ENCODE measurements at places on chromosomes 7 and 10. TPM values are rescaled to one million over a fixed set of nuclear protein-coding genes. Genes with fewer than 3 reads are reported as not detected.
A peak's percentile ranks its signal among the peaks of the same experiment; 100 is the strongest.

Gene CDC14C
- not detected for total RNA-seq

Gene CFAP46
- not detected for total RNA-seq

Gene DENND2A
- 0.32 TPM for total RNA-seq

Gene UPK3BL1
- total RNA-seq = 30.7 TPM

Gene FIS1
- total RNA-seq = 86.7 TPM

Gene IFIT1B
- 0.29 TPM for total RNA-seq

Gene PPP1R3C
- not detected for total RNA-seq

Gene PLAC9
- total RNA-seq = not detected

GRCh38 chr10:3784510-3785250 lies at the start of gene KLF6:
KLF6 (minus strand) TSS chr10:3785209; CDS start chr10:3785014, 195 bp downstream.
- H3K4me1 ChIP-seq = peaks cover 30% of the 10 kb centered on the region
- peaks cover 55% of the 10 kb centered on the region for H3K36me3 ChIP-seq
- no peak for DNase-seq
- H3K4me3 ChIP-seq = peak within 1 kb of the TSS; percentile 93

- H3K36me3 ChIP-seq = peaks cover 9% of the 10 kb centered on the region
- peaks cover 23% of the 10 kb centered on the region for H3K27me3 ChIP-seq
- H3K4me1 ChIP-seq = peaks cover 6% of the 10 kb centered on the region
- no peak for DNase-seq
- no peak overlapping the region for H3K27ac ChIP-seq
Observed at GRCh38 chr10:114593240-114593792, 64.8 kb downstream of the ABLIM1 start.

DNA sequence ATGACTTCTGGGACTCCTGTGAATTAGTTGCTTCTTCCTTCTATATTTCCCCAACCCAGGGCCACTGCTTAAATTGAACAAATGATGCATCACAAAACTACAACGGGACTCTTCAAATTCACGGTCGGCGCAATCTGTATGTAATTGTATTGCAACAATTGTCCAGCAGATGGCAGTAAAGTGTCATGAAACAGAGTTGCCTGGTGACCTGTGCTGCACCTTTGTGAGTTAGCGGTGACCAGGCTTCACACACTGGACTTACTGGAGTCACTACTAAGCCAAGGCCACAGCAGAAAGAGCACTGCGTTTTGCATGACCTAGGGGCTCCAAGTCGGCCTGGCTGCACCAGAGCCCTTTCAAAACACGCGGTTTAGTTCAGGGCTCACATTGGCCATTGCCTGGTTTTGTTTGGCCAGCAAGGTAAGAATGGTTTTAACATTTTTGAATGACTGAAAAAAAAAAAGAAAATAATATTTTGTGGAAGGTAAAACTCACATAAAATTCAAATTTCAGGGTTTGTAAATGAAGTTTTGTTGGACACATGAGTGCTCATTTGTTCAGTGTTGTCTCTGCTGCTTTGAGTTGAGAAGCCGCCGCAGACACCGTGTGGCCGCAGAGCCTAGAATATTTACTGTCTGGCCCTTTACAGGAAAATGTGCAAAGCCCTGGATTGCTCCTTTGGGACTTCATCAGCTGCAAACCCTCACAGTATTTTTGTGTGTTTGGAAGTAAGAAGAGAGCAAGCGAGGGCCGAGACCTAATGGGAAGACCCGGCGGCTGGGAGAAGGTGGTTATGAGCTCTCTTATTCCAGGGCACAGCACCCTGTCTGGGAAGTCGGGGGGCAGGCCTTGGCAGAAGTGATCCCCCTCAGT lies 23.2 kb upstream of the ZNF32 start:
- no peaks in the 10 kb centered on the region for H3K36me3 ChIP-seq
- peak; percentile 56 for DNase-seq
- H3K4me1 ChIP-seq = no peaks in the 10 kb centered on the region
- H3K27ac ChIP-seq = no peak overlapping the region

DNA sequence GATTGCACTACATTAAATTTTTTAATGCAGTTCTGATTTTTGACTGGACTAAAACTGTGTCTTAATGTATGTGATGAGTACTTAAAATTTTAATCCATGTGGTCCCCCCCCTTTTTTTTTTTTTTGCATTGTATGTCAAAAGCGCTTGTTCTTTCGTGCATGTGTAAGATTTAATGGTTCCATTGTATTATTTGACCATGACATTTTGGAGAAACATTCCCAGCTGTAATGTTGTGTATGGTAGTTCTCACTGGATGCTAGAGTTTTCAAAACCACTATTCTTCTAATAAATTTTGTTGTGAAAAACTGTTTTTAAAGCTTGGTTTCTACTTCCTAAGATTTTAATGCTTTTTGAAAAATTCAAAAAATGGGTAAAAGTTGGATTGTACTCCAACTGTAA lies 132.0 kb downstream of the LCOR start:
- H3K4me3 ChIP-seq = no peak overlapping the region
- DNase-seq = no peak
- H3K27ac ChIP-seq = no peak overlapping the region
- no peaks in the 10 kb centered on the region for H3K27me3 ChIP-seq
- peaks cover 6% of the 10 kb centered on the region for H3K4me1 ChIP-seq
- peaks cover 1% of the 10 kb centered on the region for H3K36me3 ChIP-seq

- peaks cover 11% of the 10 kb centered on the region for H3K27me3 ChIP-seq
- DNase-seq = no peak
- no peaks in the 10 kb centered on the region for H3K4me1 ChIP-seq
- no peaks in the 10 kb centered on the region for H3K36me3 ChIP-seq
- H3K4me3 ChIP-seq = no peak overlapping the region
Observed at GRCh38 chr10:17348501-17349349, 105.7 kb downstream of the ST8SIA6 start.

GRCh38 chr10:100076750-100077149 lies 4.9 kb downstream of the CPN1 start:
- no peak for DNase-seq
- no peak overlapping the region for H3K4me3 ChIP-seq
- H3K27ac ChIP-seq = no peak overlapping the region
- peaks cover 32% of the 10 kb centered on the region for H3K27me3 ChIP-seq
- H3K4me1 ChIP-seq = no peaks in the 10 kb centered on the region

DNA sequence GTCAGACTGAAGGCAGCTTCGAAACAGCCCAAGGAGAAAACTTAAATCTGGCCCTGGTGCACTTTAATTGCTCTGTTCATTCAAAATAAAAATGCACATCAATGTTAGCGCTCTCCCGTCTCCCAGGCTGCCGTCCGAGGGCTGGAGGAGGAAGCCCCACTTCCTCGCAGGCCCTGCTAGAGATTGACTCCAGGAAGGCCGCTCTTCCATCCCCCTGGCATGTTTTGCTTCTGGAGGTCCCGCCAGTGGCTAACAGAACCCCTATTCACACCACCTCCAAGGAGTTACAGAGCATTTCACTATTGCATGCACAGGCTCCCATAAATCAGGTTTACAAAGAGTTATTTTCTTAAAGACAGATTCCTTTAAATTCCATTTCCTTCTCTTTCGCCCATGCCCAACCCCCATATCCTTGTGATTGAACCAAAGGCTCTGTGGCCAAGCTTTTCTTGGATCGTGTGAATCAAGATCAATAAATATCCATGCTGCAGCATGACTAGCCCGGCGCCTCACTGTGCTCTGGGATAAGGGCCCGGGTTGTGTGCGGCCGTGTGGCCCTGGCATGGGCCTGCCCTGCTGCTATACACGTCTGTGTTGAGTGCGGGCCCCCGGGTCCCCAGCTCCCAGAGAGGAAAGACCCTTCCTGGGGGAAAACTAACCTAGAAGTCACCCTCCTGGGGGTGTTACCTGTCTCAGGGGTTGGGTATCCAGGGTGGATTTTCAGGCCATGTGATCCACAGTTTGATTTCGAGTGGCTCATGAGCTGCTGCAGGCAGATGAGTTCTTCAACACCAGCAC lies 118.7 kb upstream of the GDF10 start:
- no peak overlapping the region for H3K4me3 ChIP-seq
- DNase-seq = no peak
- H3K27me3 ChIP-seq = no peaks in the 10 kb centered on the region
- H3K27ac ChIP-seq = no peak overlapping the region
- peaks cover 6% of the 10 kb centered on the region for H3K4me1 ChIP-seq
- no peaks in the 10 kb centered on the region for H3K36me3 ChIP-seq

- H3K27me3 ChIP-seq = no peaks in the 10 kb centered on the region
- no peak overlapping the region for H3K27ac ChIP-seq
- DNase-seq = no peak
- no peaks in the 10 kb centered on the region for H3K36me3 ChIP-seq
Observed at GRCh38 chr7:79523436-79523835, 70.0 kb upstream of the MAGI2 start.

GRCh38 chr10:8897769-8898168 lies 843.3 kb downstream of the GATA3 start:
- H3K27me3 ChIP-seq = no peaks in the 10 kb centered on the region
- no peak for DNase-seq
- no peaks in the 10 kb centered on the region for H3K36me3 ChIP-seq

DNA sequence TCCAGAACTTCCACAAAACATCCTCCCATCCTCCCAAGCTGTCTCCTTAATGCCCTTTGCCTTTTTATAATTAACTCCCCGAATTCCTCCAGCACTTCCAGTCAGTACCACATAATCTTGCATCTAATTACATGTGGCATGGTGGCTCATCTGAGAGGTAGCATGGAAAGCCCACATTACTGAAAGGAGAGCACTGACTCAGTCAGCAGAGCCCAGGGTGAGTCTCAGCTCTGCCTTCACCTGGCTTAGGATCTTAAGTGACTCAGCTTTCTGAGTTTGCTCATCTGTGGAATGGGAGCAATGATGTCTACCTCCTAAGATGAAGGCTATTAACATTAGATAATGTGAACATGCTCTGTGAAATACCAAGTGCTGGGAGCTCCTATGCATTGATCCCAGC lies 433.9 kb downstream of the SORCS3 start:
- H3K27ac ChIP-seq = no peak overlapping the region
- no peak for DNase-seq
- no peaks in the 10 kb centered on the region for H3K4me1 ChIP-seq
- H3K4me3 ChIP-seq = no peak overlapping the region
- H3K36me3 ChIP-seq = no peaks in the 10 kb centered on the region

DNA sequence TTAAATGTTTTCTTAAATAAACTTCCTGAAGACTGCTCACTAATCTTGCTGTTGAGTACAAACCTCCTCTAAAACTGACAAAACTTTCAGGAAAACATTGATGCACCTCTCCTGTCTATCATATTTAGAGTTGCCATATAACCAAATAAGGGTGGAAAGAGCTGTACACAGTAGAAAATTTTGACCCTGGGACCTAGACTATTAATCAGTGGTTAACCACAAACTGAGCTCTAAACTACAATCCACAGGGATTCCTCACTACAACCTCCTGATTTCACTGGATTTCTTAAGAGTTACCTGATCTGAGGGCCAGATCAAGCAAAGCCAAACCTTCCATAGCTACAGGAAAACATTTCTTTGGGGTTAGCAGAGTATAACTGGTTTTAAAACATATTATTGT lies 39.9 kb upstream of the WNT16 start:
- no peak for DNase-seq
- no peaks in the 10 kb centered on the region for H3K4me1 ChIP-seq
- peaks cover 1% of the 10 kb centered on the region for H3K36me3 ChIP-seq
- H3K27ac ChIP-seq = no peak overlapping the region

- H3K4me3 ChIP-seq = no peak overlapping the region
- DNase-seq = no peak
- no peaks in the 10 kb centered on the region for H3K4me1 ChIP-seq
- no peak overlapping the region for H3K27ac ChIP-seq
- no peaks in the 10 kb centered on the region for H3K36me3 ChIP-seq
- no peaks in the 10 kb centered on the region for H3K27me3 ChIP-seq
Observed at GRCh38 chr7:49295146-49295545, 370.8 kb downstream of the CDC14C start.

GRCh38 chr7:155724327-155725005 lies 80.0 kb downstream of the RBM33 start:
- peaks cover 17% of the 10 kb centered on the region for H3K4me1 ChIP-seq
- DNase-seq = no peak
- H3K36me3 ChIP-seq = peaks cover 24% of the 10 kb centered on the region
- H3K27me3 ChIP-seq = no peaks in the 10 kb centered on the region

DNA sequence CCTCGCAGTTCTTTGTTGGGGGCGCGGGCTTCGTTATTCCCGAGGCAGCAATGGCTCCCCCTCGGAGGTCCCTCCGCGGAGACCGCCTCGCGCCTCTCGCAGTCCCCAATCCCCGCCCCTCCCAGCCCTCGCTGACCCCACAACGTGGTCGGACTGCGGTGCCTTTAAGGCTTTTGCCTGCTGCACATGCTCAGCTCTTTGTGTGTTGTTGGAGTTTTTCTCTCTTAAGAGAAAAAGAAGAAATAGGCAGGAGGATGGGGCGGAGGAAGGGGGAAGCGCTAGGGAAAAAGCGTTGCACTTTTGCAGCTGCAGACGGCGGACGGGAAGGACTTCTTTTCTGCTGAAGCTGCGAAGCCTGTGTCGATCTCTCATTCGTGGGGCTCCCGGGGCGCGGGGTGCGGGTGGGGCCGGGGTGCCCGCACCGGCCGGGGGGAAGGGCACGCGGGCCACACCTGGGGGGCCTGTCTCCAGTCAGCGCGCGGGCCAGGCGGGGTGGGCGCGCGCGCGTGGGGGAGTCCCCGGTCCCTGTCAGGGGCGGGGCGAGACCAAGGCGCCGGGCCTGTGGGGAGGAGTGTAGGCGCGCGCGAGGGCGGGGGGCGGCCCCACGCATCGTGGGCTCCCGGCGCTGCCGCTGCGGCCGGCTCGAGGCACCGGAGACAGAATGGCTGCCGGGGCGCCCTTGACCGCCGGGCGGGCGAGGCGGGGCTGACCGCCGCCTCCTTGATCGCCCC lies 445 bp upstream of the ATRNL1 start:
- H3K4me3 ChIP-seq = peak overlapping the region; percentile 67
- H3K4me1 ChIP-seq = peaks cover 10% of the 10 kb centered on the region
- H3K27ac ChIP-seq = no peak overlapping the region
- H3K36me3 ChIP-seq = no peaks in the 10 kb centered on the region
- H3K27me3 ChIP-seq = peaks cover 64% of the 10 kb centered on the region
- no peak for DNase-seq

- peaks cover 11% of the 10 kb centered on the region for H3K36me3 ChIP-seq
- H3K4me3 ChIP-seq = no peak overlapping the region
- H3K27ac ChIP-seq = no peak overlapping the region
- no peaks in the 10 kb centered on the region for H3K27me3 ChIP-seq
Observed at GRCh38 chr10:102676534-102677315, 32.4 kb downstream of the TRIM8 start.

- H3K4me3 ChIP-seq = no peak overlapping the region
- no peaks in the 10 kb centered on the region for H3K27me3 ChIP-seq
- no peaks in the 10 kb centered on the region for H3K4me1 ChIP-seq
- no peak overlapping the region for H3K27ac ChIP-seq
Observed at GRCh38 chr7:137954614-137955013, 47.3 kb downstream of the CREB3L2 start.

- no peak overlapping the region for H3K27ac ChIP-seq
- H3K27me3 ChIP-seq = no peaks in the 10 kb centered on the region
- no peak overlapping the region for H3K4me3 ChIP-seq
Observed at GRCh38 chr10:28190196-28190595, 112.7 kb downstream of the MPP7 start.

DNA sequence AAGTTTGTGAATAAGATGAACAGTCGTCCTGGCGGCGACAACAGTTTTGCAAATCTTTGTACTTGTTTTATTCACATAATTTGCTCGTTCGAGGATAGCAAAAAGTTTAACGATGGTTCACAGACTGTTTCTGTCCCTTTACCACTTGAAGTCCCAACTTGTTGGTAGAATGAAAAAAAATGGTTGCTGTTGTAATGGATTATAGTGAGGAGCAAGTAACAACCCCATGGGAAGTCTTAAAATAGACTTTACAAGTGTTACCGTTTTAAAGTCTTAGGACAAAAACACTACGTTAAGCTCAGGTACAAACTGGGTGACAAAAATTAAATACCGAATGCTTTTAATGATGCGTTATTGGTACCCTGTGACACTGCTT lies 589 bp downstream of the LSM8 start:
- peaks cover 39% of the 10 kb centered on the region for H3K4me1 ChIP-seq
- DNase-seq = no peak
- H3K36me3 ChIP-seq = peaks cover 31% of the 10 kb centered on the region
- H3K27me3 ChIP-seq = no peaks in the 10 kb centered on the region
- peak overlapping the region; percentile 99 for H3K27ac ChIP-seq

All from activated CD8-positive, alpha-beta memory T cell treated with anti-CD3 and anti-CD28 coated beads, Interleukin-2, amount 10 ng/mL, durations not matched to agents 7 days and 5 days (primary cell).